ENCODE measurements at places on chromosomes 11 and 22.

- no peaks in the 10 kb centered on the region for H3K27me3 ChIP-seq
- no peaks in the 10 kb centered on the region for H3K36me3 ChIP-seq
- no peak for DNase-seq
- no peak overlapping the region for H3K27ac ChIP-seq
- no peak overlapping the region for H3K4me3 ChIP-seq
- no peaks in the 10 kb centered on the region for H3K4me1 ChIP-seq
These were observed 323.5 kb downstream of the JRKL start for GRCh38 chr11:96713301-96713700.

GRCh38 chr11:47516984-47517853, 35.7 kb downstream of the CELF1 start:
- no peaks in the 10 kb centered on the region for H3K27me3 ChIP-seq
- no peak overlapping the region for H3K27ac ChIP-seq
- DNase-seq, result no peak
- no peaks in the 10 kb centered on the region for H3K36me3 ChIP-seq

DNA sequence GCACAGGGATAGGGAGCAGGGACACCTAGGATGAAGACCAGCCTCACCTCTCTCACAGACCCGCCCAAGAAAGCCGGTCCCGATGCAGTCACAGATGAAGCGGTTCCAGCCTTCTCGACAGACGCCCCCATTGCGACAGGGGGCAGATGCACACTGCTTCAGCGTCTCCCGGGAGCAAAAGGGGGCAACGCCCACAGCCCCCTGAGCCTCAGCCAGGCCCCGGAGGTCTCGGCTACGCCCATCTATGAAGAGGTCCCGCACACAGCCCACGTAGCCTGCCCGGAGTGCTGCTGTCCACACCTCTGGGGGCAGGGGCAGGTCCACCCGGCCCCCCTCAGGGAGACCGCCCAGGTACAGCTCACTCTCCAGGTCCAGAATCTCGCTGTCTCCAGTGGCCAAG, 62.3 kb downstream of the NRXN2 start:
- H3K36me3 ChIP-seq, result no peaks in the 10 kb centered on the region
- DNase-seq, result no peak

- peaks cover 4% of the 10 kb centered on the region for H3K27me3 ChIP-seq
- peaks cover 29% of the 10 kb centered on the region for H3K4me1 ChIP-seq
- peak overlapping the region; percentile 77 for H3K27ac ChIP-seq
- peak overlapping the region; percentile 12 for H3K4me3 ChIP-seq
These were observed 76.9 kb upstream of the TTLL12 start for GRCh38 chr22:43263645-43264514.

DNA sequence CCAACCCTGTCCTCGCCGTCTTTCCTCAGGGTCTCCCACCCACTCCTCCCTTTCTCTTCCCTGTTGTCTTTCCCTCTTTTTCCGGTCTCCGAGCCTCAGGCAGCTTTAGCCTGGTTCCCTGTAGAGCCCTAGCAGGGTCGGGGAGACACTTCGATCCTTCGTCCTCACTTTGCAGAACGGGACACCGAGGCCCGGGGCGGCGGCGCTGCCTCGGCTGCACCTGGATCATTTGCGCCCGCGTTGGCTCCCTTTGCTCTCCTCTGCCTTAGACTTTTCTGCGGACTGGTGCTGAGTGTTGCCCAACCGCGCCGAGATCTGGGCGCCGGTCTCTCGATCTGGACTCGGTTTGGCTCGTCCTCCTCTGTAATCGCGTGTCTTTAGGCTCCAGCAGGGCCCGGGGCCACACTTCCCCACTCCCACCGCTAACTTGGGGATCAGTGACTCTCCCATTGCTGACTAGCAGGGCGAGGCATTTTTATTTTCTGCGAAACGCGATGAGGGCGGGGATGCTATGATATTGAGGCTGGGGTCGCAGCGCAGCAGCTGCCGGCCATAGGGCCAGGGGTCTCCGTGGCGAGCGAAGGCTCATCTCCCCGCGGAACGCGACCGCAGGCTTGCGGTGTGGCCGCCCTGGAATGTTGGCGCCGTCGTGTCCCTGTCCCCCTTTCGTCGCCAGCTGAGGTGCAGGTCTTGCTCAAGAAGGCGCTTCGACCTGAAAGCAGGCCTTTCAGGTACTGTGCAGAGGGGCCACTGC, 1.6 kb upstream of the E2F8 start:
- peaks cover 22% of the 10 kb centered on the region for H3K4me1 ChIP-seq
- peak overlapping the region; percentile 74 for H3K4me3 ChIP-seq
- H3K27ac ChIP-seq, result peak overlapping the region; percentile 71
- no peaks in the 10 kb centered on the region for H3K27me3 ChIP-seq

DNA sequence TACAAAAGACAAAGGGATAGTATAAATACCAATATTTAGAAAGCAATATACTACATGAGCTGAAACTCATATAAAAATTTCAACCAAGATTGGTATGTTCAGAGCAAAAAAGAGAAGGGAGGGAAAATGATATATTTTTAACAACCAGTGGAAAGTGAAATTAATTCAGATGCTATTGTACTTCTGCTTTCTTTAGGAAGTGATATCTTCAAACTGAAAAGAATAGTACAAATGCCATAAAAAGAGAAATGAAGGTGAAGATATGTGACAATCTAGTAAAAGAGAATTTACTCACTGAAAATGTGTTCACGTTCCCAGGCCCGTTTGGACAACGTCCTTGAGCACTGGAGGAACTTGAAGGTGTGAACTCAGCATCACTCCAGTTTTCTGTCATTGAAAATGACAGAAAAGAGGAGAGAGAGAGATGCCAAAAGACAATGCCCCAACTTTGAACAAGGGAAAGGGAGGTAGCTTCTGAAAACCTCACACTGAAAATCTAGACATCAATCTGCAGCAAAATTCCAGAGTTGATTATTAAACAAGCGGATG, 47.5 kb downstream of the SC5D start:
- no peak overlapping the region for H3K4me3 ChIP-seq
- no peak for DNase-seq
- H3K27me3 ChIP-seq, result no peaks in the 10 kb centered on the region
- peak overlapping the region; percentile 72 for H3K27ac ChIP-seq

- no peaks in the 10 kb centered on the region for H3K36me3 ChIP-seq
- H3K4me1 ChIP-seq, result no peaks in the 10 kb centered on the region
- H3K27ac ChIP-seq, result no peak overlapping the region
- no peak for DNase-seq
These were observed 113.1 kb downstream of the SPATA19 start for GRCh38 chr11:133732109-133732674.

GRCh38 chr11:48062649-48063048, 82.3 kb downstream of the PTPRJ start:
- H3K4me1 ChIP-seq, result peaks cover 28% of the 10 kb centered on the region
- no peak overlapping the region for H3K27ac ChIP-seq
- no peak for DNase-seq
- H3K36me3 ChIP-seq, result no peaks in the 10 kb centered on the region
- no peak overlapping the region for H3K4me3 ChIP-seq
- no peaks in the 10 kb centered on the region for H3K27me3 ChIP-seq

DNA sequence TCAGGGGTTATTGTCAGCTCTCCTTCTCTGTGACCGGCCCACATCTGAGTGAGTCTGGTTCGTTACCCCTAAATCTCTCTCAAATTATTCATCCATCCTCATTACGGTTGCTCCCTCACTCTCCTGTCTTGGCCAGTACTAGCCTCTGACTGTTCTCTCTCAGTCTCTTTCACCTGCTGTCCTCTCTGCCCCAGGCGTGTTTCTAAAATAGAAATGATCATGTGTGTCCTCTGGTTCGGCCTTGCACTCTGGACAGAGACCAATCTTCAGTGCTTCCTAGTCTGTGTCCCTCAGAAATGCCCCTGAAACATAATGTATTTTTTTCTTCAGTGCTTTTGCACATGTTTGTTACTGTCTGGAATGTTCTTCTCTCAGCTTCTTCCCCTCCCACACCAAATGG, 4.9 kb downstream of the PSMD13 start:
- no peak overlapping the region for H3K4me3 ChIP-seq
- H3K4me1 ChIP-seq, result no peaks in the 10 kb centered on the region
- no peak for DNase-seq
- H3K36me3 ChIP-seq, result peaks cover 10% of the 10 kb centered on the region
- no peak overlapping the region for H3K27ac ChIP-seq

DNA sequence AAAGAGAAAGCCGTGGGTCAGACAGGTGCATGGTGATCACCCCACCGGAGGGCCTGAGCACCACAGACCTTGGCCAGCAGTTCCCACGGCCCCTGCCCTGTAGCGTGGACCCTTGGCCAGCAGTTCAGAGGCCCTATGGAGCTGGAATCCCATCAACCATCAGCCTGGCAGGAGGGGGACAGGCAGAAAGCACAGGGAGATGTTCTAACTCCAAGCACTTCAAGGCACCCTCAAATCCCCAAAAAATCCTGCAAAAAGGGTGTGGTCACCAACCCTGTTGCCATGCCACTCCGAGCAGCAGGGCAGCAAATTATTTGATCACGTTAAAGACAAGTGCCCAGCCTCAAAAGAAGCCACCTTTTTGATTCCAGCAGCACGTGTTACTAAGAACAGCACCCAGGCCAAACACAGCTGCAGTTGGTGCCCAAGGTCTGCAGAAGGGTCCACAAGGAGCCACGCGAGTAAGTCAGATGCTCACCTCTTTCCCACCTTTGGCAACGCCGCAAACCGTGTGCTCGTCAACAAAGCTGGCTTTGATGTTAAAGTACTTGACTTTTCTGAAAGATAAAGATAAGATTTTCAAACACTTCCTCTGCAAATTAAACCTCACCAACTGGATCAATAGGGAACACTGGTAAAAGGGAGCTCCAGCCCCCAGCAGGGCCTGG, 26.2 kb upstream of the COMT start:
- no peak overlapping the region for H3K4me3 ChIP-seq
- DNase-seq, result no peak
- no peaks in the 10 kb centered on the region for H3K27me3 ChIP-seq
- H3K4me1 ChIP-seq, result no peaks in the 10 kb centered on the region
- peaks cover 13% of the 10 kb centered on the region for H3K36me3 ChIP-seq
- no peak overlapping the region for H3K27ac ChIP-seq

GRCh38 chr11:60498853-60499252, 6.3 kb downstream of the MS4A12 start:
- 0 out of 2 replicates have a peak overlapping the region, but pooled peaks have one; percentile 7 for H3K4me3 ChIP-seq
- H3K36me3 ChIP-seq, result no peaks in the 10 kb centered on the region
- peaks cover 20% of the 10 kb centered on the region for H3K4me1 ChIP-seq
- DNase-seq, result peak; percentile 69
- no peaks in the 10 kb centered on the region for H3K27me3 ChIP-seq

DNA sequence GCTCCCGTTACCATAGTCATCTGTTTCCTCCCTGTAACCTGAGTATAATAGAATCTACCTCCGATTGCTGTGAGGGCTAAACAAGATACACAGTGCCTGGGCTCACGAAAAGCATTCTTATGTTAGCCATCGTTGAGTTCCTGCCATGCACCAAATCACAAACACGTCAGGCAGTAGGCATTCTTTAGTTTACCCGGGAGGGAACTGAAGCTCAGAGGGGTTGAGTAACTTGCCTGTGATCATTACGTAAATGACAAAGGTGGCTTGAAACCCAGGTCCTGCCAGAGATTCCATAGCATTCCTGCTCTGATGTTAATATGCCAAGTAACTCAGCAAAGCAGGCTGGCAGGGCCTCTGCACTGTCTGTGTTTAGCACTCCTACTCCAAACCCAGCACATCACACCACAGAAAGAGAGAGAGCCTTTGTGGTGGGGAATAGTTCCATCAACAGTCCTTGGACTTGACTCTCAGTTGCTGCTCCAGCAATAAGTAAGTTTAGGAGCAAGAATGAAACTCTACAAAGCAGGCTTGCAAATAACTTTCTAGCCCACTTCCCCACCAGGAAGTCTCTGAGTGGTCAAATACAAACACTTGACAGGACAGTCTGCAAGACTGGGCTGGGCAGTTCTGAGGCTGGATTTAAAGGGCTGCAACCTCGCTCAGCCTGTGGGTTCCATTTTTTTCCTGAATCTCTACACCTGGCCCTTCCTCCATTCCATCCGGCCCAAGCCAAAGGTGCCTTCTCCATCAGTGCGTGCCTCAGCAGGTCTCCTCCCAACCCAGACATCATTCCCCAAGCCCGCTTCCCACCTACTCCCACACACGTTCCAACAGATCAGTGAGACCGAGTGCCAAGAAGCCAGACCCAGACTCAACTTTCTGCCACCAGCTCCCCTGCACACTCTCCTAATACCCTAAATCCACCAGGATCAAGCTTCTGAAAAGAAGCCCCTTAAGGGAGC, 1.1 kb downstream of the SCN2B start:
- DNase-seq, result no peak
- no peak overlapping the region for H3K27ac ChIP-seq
- H3K4me1 ChIP-seq, result no peaks in the 10 kb centered on the region
- H3K27me3 ChIP-seq, result peaks cover 2% of the 10 kb centered on the region

DNA sequence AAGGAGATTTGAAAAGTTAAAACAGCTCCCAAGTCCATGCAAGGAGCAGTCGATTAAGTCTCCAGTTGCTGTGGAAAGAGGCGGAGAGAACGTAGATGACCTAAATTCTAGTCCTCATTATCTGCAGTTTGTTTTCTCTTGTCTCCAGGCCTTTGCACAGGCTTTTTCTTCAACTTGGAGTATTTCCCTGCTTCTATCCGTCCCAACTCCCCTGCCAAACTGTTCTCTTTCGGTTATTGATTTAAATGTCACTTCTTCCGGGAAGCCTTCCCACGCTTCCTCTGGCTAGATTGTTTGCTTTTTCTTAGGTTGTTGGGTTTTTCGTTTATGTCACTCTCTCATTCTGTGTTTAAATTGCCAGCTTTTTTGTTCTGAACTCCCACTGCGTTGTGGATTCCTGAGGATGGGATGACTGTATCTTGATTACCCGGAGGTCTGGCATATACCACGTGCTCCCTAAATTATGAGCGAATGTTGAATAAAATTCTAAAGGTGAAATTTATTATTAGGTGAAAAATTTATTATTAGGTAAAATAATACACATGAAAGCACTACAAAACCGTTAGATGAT, 463 bp downstream of the TMEM126B start:
- H3K36me3 ChIP-seq, result peaks cover 4% of the 10 kb centered on the region
- H3K4me1 ChIP-seq, result peaks cover 8% of the 10 kb centered on the region
- H3K27ac ChIP-seq, result peak overlapping the region; percentile 26
- peak overlapping the region; percentile 94 for H3K4me3 ChIP-seq
- no peak for DNase-seq

DNA sequence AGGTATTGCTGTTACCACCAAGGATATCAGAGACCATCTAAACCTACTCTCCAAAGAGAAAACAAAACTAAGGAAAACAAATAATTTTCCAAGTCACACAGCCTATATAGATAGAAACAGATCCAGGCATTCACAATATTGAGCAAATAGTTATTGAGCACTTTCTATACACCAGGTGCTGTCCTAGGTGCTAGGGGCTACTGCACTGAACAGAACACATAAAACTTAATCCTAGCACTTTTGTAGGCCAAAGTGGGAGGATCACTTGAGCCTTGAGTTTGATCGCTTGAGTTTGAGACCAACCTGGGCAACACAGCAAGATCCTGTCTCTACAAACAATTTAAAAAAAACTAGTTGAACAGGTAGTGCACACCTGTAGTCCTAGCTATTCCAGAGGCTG, 44.6 kb downstream of the SERGEF start:
- H3K27ac ChIP-seq, result no peak overlapping the region
- no peak for DNase-seq
- H3K4me3 ChIP-seq, result no peak overlapping the region

- H3K4me3 ChIP-seq, result no peak overlapping the region
- H3K27ac ChIP-seq, result no peak overlapping the region
- H3K36me3 ChIP-seq, result no peaks in the 10 kb centered on the region
- H3K4me1 ChIP-seq, result peaks cover 4% of the 10 kb centered on the region
- no peaks in the 10 kb centered on the region for H3K27me3 ChIP-seq
- no peak for DNase-seq
These were observed 130.5 kb downstream of the MED15 start for GRCh38 chr22:20637750-20638506.
